Activated CD8-positive, alpha-beta memory T cell treated with anti-CD3 and anti-CD28 coated beads, Interleukin-2, amount 50 U/mL, for 4 hours (primary cell): ENCODE measurements at places on chromosomes 5 and 9.

DNA sequence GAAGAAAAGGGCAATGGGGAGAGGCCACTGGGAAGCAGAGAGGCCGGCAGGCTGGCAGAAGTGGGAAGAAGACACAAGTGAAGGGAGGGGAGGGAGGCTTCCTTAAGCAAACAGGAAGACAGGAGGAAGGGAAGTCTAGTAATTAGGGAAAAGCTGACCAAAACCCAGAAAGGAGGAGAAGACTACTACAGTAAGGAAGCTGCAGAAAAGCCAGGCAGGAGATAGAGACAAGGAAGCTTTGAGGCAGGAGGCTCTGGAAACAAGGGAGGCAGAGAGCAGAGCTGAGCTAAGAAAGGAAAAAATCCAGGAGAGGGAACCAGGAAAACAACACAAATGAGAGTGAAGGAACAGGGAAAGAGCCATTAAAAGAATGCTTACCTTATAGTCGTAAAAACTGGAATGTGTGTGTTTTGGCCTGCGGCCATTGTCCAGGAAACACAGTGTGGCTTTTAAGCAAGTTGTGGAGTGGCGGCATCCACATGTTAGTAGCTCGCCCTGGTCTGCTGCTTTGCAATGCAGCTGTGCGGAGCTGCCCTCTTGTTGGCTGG, 317.1 kb upstream of the CLINT1 start:
- DNase-seq, result no peak

GRCh38 chr9:120619751-120620655, 40.0 kb upstream of the CDK5RAP2 start:
- DNase-seq, result peak; percentile 57

- DNase-seq, result no peak
Observed at GRCh38 chr5:171309276-171310211, 496 bp downstream of the TLX3 start.

DNA sequence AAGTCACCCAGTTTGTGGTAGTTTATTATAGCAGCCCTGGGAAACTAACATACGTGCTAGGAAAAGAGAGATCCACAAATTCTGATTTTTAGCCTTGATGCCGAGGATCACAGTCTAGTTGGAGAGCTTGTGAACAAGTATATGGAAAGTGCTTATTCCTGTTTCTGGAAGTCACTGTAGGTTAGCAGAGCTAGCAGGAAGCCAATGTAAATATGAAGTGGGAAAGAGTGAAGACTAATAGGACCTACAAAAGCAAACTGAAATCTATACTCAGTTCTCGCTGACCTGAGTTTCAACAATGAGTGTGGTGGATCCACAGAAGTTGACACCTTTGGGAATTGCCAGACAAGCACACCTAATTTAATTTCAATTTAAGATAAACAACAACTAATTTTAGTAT, 254.9 kb downstream of the PLK2 start:
- no peak for DNase-seq

DNA sequence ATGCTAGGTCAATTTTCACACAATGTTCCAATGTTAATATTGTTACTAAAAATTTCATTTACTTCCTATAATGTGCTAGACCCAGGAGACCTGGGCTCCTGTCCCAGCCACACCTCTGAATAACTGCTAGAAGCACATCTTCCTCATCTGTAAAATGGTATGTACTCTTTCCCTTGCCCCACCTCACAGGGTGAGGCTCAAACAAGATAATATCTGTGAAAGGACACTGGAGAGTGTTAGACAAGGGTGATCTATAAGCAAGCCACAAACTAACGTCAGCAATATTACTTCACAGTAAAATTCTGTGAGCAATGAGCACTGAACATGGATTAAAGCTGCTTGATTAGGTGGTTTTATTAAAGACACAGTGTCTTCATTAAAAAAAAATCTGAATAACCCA, 186.4 kb downstream of the EPB41L4A start:
- DNase-seq, result no peak

DNA sequence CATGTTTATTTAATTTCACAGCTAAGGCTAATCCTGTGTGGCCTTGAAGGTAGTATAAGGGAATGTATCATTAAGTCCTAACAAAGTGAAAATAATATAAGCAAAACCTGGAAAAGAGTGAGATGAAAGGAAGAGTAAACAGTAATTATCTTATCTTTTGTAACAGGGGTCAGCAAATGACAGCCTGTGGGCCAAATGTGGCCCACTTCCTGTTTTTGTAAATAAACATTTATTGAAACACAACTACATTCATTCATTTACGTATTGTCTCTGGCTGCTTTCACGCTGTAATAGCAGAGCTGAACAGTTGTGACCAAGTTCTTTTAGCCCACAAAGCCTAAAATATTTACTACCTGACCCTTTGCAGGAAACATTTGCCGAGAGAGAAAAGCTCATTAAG, 78.4 kb upstream of the HTR4 start:
- no peak for DNase-seq
